Neural crest cell (in vitro differentiated cells): ENCODE measurements at places on chromosomes 2 and 18.

DNA sequence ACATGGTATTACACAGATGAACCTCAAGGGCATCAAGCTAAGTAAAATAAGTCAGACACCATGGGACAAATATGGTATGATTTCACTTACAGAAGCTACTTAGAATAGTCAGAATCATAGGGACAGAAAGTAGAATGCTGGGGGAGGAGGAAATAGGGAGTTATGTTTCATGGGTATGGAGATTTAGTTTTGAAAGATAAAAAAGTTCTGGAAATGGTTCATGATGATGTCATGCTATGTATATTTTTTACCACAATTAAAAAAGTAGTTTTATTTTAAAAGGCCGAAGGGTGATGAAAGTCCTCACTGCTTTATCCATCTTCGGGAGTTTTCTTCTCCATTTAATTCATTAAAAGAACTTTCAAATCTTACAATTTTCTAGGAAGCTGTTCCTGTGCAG is 181.9 kb downstream of the CALCRL start:
- DNase-seq, result no peak

DNA sequence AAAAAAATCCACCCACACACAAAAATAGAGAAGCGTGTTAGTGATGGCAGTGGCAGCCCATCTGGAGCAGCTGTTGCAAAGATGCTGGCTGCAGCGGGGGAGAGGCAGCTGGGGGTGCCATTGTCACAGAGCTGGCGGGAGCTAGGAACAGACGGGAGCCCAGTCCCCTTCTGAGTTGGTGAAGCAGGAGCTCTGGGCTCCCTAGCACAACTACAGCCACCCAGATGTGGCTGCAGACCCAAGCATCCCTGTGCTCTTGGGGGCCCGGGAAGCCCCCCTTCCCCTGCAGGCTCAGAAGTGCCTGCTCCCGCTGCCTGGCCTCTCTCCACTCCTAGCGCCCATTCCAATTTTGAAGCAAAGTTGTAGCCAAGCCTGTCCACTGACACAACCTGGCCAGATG is 366.6 kb upstream of the MC4R start:
- no peak for DNase-seq

DNA sequence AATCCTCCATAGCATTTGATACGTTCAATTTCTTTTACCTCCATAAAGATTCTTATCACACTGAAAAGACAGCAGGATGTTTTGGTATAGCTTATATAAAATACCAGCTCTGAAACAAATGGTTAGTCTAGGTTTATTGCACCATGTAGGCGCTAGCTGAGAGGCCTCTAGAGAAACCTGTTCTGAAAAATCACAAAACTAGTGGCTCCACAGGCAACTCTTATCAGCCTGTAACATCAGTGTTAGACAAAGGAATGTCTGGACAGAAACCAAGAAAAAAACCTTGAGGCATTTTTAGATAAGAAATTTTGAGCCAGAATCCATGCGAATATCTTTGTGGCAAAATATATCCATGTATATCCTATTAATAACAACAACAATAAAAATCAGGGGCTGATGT is 440.4 kb upstream of the MAP2 start:
- no peak for DNase-seq

GRCh38 chr2:204159526-204159925 is 223.0 kb downstream of the ICOS start:
- DNase-seq, result no peak
